Progenitor cell of endocrine pancreas (in vitro differentiated cells): ENCODE measurements at places on chromosomes 4 and X.

DNA sequence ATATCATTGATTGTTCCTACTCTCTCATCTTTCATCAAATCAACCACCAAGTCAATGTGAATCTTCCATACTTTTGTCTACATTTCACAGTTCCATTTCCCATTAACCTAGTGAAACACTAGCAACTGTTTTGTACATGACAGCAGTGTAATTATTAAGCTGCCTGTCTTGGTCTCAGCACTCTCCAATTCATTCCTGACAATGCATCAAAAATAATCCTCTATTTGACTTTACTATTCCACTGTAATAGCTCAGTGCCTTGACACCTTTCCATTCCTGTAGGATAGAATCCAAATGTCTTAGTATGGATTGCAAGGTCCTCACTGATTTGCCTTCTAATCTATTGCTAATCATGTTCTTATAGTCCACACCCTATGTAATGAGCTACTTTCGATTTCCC, 2405.8 kb downstream of the PCDH7 start:
- no peak overlapping the region for H3K4me3 ChIP-seq
- no peak overlapping the region for H3K27ac ChIP-seq
- no peaks in the 10 kb centered on the region for H3K27me3 ChIP-seq
- H3K36me3 ChIP-seq: no peaks in the 10 kb centered on the region
- DNase-seq: no peak
- no peaks in the 10 kb centered on the region for H3K4me1 ChIP-seq

DNA sequence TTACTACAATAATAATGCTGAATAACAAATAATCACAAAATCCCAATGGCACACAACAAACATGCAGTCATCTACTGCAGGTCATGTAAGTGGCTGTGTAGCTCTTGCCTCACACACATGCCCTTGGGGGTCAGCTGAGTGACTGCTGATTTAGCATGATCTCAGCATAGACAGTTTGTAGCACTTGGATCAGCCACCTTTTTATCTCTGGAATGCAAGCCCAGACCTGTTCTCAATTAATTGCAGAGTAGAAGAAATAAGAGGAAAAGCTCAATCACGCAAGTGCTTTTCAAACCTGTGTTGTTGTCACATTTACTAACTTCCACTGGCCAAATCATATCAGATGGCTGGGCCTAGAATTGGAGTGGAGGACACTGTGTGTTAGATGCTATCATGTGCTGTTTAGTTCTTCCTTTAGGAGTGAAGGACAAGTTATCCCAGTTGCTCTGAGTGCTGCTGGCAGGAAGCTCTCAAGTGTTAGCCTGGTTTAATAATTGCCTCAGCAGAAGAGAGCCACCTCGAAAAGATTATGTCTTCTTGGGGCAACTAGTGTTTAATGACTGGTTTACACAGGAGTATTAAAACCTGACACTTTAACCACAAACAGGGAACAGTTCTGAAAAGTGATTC, 128.3 kb upstream of the EPHA5 start:
- H3K4me3 ChIP-seq: no peak overlapping the region
- no peaks in the 10 kb centered on the region for H3K27me3 ChIP-seq
- DNase-seq: no peak
- H3K27ac ChIP-seq: peak overlapping the region; percentile 53
- H3K36me3 ChIP-seq: no peaks in the 10 kb centered on the region
- peaks cover 16% of the 10 kb centered on the region for H3K4me1 ChIP-seq

- H3K27ac ChIP-seq: no peak overlapping the region
- H3K27me3 ChIP-seq: no peaks in the 10 kb centered on the region
- DNase-seq: no peak
- H3K36me3 ChIP-seq: no peaks in the 10 kb centered on the region
Measured at GRCh38 chrX:24301806-24302205, 12.1 kb downstream of the SUPT20HL2 start.

- H3K36me3 ChIP-seq: no peaks in the 10 kb centered on the region
- no peaks in the 10 kb centered on the region for H3K27me3 ChIP-seq
- H3K4me3 ChIP-seq: no peak overlapping the region
- no peak for DNase-seq
- H3K4me1 ChIP-seq: no peaks in the 10 kb centered on the region
- no peak overlapping the region for H3K27ac ChIP-seq
Measured at GRCh38 chr4:25172961-25173915, 13.0 kb upstream of the SEPSECS start.

GRCh38 chr4:73603854-73604584, 16.2 kb downstream of the RASSF6 start:
- no peak overlapping the region for H3K27ac ChIP-seq
- H3K27me3 ChIP-seq: no peaks in the 10 kb centered on the region
- H3K4me1 ChIP-seq: peaks cover 29% of the 10 kb centered on the region
- peaks cover 18% of the 10 kb centered on the region for H3K36me3 ChIP-seq
- H3K4me3 ChIP-seq: no peak overlapping the region
- DNase-seq: no peak

DNA sequence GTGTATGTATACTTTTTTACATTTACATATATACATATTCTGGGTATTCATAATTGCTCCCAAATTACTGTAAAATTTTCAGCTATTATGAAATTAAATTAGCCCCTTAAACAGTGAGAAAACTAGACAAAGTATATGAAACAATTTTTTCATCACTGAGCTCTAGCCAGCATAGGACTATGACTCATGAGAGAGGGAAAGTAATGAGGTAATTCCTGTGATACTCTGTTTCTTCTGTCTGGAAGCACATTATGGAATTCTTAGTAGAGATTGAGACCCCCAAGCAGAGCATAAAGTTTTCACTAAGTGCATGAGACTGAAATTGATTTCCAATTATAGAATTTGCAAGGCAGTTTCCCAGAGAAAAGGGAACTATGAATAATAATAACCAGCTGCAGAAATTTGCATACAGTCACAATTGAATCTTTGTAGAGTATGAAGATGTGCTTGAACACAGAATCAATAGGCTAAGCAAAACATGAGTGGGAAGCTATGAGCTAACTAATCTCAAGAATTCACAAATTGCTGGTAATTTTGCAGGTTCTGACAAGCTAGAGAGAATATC, 779.3 kb downstream of the ARAP2 start:
- peaks cover 2% of the 10 kb centered on the region for H3K27me3 ChIP-seq
- peaks cover 8% of the 10 kb centered on the region for H3K4me1 ChIP-seq
- no peak for DNase-seq
- H3K4me3 ChIP-seq: no peak overlapping the region
- H3K36me3 ChIP-seq: no peaks in the 10 kb centered on the region
- H3K27ac ChIP-seq: no peak overlapping the region

GRCh38 chr4:80312124-80312523, 23.4 kb upstream of the CFAP299 start:
- no peaks in the 10 kb centered on the region for H3K36me3 ChIP-seq
- H3K27me3 ChIP-seq: peaks cover 47% of the 10 kb centered on the region
- peaks cover 4% of the 10 kb centered on the region for H3K4me1 ChIP-seq
- no peak for DNase-seq
- H3K27ac ChIP-seq: no peak overlapping the region

DNA sequence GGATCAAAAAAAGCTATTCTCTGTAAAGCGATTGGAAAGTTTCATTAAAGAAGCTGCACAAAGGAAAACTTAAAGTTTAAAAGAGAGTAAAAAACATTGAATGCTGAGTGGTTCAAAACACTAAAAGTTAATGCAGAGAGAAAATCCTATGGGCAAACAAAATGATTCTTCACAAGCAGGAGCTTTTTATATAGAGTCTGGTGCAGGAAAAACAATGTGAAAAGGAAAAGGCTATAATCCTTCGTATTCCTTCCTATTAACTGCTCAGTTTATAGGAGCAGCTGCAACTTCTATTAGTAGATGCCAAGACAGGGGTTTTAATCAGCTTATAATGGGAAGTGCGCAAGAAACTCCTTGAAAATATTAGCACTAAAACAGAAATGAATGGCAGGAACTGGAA, 100.7 kb downstream of the PDGFC start:
- no peaks in the 10 kb centered on the region for H3K27me3 ChIP-seq
- H3K4me3 ChIP-seq: no peak overlapping the region
- H3K27ac ChIP-seq: no peak overlapping the region
- no peak for DNase-seq
- H3K4me1 ChIP-seq: peaks cover 3% of the 10 kb centered on the region
